ENCODE measurements at places on chromosomes 7 and 10.

DNA sequence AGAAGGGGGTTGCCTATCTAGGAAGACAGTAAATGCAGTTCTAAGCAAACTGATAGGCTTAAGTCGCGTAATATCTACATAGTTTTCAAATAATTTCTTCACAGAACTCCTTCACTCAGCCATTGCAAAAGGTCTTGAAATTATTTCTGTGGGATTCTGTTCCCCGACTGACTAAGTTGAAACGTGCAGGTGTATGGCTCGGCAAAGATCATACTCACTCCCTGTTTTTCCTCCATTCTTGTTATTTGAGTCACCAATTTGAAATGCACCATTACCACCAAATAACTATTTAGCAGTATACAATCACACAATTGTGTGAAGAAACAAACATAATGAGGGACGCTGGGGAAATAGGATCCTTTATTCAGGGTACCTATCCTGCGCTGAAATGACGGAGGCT, 771.1 kb downstream of the GATA3 start:
- no peak for DNase-seq

GRCh38 chr7:121876656-121877500, 3.9 kb downstream of the PTPRZ1 start:
- DNase-seq, result no peak

DNA sequence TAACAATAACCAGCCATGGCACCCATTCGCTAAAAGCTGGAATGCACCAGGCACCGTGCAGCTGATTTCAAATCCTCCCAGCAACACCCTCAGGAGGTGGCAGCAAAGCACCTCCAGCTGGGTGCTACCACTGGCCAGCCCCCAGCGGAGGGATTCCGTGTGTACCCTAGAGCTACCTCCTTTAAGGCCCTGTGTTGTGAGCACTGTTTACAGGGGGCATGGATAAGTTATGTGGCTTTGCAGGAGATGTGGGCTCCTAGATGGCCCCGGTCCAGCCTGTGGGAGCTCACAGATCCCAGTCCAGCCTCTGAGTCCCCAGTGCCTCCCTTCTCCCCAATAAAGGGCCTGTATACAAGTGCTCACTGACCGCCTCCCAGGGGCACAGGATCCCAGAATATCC, 27.1 kb downstream of the TNRC18 start:
- peak; percentile 61 for DNase-seq

DNA sequence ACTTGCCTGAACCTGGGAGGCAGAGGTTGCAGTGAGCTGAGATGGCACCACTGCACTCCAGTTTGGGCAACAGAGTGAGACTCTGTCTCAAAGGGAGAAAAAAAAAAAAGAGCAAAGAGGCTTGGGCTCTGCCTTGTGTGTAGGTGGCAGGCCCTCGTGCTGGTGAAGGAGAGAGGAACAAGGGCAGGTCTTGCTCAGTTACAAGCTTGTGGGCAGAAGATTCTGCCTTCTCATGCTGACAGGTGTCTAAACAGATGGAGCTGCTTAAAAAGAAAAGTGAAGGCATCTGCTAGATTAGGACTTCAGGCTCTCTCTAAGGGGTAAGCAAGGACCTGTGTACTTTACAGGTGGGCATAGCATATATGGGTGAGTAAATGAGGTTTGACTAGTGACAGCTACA, 65.5 kb upstream of the TRIM8 start:
- DNase-seq, result no peak

GRCh38 chr10:76576276-76576962, 1061.2 kb downstream of the KCNMA1 start:
- no peak for DNase-seq

DNA sequence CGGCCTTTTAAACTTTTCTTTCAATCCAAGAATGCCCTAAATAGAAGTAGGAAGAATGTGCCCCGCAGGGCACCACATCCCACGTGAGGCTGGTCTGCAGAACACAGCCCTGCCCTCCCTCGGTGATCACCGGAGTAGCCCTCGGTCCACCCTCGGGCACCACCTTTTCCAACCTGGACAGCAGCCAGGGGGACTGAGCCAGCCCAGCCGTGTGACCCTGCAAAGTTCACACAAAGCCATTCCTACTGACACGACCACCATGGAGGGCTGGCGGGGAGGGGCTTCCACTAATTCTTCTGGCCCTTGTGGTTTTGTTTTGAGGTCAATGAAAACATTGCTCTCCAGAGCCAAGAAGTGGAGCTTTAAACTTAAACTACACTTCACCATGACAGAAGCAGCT, 132.2 kb downstream of the TCERG1L start:
- DNase-seq, result no peak

GRCh38 chr7:105752671-105753275, 123.6 kb downstream of the ATXN7L1 start:
- DNase-seq, result no peak

GRCh38 chr10:97760461-97761257, 11.1 kb downstream of the SFRP5 start:
- DNase-seq, result no peak

DNA sequence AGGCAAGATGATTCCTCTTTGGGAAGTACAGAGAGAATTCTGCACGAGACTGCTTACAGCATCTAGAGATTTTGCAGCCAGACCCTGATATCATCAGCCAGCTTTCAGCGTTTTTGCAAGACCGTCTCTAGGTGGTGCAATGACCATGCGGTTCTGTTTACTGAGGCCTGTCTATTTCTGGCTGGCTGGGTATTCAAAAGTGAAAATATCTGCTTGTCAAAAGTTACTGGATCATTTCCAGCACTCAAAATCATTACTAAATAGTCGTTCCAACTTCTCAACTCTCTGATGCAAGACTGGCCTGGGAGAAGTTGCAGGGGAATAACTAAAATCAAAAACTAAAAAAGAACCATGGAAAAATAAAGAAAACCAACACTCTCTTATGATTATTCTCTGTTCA, 240.1 kb downstream of the ELMO1 start:
- peak; percentile 29 for DNase-seq

DNA sequence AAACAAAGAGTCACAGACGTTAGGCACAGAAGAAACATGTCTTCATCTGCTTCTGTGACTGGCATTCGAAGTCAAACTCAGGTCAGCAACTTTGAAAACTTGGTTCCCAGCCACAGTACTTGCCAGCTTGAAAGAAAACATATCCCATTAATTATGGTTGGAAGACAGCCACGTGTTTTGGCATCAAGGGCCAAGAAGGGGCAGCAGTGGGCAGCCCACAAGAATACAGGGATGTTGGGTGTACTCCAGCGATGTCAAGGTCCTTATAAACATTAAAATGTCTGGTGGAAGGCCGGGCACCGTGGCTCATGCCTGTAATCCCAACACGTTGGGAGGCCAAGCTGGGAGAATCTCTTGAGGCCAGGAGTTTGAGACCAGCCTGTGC, 29.5 kb downstream of the JCAD start:
- DNase-seq, result no peak

- no peak for DNase-seq
These were observed 9.3 kb downstream of the TCAF1 start for GRCh38 chr7:143892527-143893300.

DNA sequence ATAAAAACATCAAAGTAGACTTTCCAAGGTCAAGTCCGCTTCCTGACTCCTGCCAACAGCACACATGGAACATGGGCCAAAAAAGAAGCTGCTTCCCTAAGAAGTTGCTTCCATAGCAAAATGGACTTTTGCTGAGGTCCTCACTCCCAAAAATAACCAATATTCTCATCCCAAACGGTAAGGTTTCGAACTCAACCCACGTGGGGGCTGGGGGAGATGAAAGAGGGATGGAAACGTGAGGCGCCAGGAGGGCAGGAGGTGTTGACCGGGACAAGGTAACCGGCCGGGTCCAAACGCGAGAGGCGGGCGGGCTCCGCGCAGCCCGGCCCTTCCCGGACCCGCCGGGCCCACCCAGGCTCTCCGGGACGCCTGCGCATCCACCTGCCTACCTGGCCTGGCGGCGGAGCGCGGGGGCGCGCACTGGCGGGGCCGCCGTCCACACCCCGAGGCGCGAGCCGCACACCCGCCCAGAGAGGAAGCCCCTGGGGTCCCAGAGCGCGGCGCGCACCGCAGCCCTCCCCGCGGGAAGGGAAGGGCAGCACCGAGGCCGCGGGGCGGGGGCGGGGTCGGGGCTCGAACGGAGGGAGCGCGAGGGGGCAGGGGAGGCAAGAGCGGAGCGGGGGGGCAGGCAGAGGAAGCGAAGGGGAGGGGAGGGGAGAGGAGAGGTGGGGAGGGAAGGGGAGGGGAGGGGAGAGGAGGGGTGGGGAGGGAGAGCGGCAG, 742 bp downstream of the LMBR1 start:
- peak; percentile 64 for DNase-seq

- no peak for DNase-seq
These were observed 34.0 kb downstream of the IMMP2L start for GRCh38 chr7:111528331-111528730.

- no peak for DNase-seq
These were observed 274.7 kb upstream of the HGF start for GRCh38 chr7:82044497-82045080.

DNA sequence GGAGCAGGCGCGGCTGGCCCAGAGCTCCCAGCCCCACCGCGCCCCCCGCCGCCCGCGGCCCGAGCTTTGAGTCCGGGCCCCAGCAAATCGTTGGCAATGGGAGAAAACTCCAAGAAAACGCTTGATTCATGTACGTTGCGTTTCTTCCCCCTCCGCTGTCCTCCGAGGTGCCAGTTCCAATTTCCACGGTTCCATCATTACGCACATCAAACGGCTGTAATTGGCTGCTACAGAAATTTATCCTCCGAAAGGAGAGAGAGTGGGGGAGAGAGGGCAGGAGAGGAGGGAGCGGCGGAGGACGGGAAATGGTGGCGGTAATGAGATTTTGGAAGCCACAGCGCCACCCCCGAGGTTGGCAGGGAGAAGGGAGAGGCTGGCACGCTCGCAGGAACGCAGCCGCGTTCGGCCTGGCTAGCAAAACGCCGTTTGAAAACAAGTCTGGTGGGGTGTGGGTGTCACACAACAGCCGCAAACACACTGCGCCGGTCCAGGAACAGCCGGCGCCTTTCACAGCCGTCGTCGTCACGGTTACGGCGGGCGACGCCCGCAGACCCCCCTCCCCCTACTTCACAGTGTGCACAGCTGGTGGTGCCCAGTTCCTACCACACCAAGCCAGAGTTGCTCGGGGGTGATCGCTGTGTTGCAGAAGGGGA, 57.5 kb downstream of the UNCX start:
- peak; percentile 11 for DNase-seq

All from activated naive CD4-positive, alpha-beta T cell treated with Interleukin-2 at 50 U/mL for 16 hours (primary cell).